ENCODE measurements at places on chromosomes 2 and 18.

GRCh38 chr2:121902171-121902591 lies 146.7 kb downstream of the TSN start:
- no peak for DNase-seq

DNA sequence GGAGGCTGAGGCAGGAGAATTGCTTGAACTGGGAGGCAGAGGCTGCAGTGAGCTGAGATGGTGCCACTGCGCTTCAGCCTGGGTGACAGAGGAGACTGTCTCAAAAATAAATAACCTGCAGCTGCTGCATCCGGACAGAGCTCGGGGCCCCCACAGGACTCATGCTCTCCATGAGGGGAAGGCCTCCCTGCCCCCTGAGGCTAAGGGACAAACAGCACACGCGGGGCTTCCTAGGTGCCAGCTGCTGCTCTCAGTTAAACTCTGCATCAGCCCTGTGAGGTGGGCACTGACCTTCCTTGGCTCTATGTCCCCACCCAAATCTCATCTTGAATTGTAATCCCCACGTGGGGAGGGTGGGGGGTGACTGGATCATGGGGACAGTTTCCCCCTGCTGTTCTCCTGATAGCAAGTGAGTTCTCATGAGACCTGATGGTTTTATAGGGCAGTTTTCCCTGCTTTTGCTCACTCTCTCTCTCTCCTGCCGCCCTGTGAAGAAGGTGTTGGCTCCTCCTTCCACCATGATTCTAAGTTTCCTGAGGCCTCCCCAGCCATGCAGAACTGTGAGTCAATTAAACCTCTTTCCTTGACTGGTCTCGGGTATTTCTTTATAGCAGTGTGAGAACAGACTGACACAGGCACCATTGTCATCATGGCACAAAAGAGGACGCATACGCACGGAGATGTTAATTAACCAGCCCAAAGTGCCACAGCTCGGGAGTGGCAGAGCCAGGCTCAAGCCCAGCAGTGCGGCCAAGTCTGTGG lies 49.9 kb upstream of the TAF1B start:
- no peak for DNase-seq

- DNase-seq = peak; percentile 72
Observed at GRCh38 chr2:174153757-174154680, 94.3 kb downstream of the OLA1 start.

GRCh38 chr2:20222769-20223406 lies 2.0 kb downstream of the SDC1 start:
- DNase-seq = no peak

- DNase-seq = no peak
Observed at GRCh38 chr18:62001396-62001795, 108.6 kb upstream of the RNF152 start.

GRCh38 chr2:53819634-53820033 lies 32.8 kb downstream of the ERLEC1 start:
- no peak for DNase-seq

DNA sequence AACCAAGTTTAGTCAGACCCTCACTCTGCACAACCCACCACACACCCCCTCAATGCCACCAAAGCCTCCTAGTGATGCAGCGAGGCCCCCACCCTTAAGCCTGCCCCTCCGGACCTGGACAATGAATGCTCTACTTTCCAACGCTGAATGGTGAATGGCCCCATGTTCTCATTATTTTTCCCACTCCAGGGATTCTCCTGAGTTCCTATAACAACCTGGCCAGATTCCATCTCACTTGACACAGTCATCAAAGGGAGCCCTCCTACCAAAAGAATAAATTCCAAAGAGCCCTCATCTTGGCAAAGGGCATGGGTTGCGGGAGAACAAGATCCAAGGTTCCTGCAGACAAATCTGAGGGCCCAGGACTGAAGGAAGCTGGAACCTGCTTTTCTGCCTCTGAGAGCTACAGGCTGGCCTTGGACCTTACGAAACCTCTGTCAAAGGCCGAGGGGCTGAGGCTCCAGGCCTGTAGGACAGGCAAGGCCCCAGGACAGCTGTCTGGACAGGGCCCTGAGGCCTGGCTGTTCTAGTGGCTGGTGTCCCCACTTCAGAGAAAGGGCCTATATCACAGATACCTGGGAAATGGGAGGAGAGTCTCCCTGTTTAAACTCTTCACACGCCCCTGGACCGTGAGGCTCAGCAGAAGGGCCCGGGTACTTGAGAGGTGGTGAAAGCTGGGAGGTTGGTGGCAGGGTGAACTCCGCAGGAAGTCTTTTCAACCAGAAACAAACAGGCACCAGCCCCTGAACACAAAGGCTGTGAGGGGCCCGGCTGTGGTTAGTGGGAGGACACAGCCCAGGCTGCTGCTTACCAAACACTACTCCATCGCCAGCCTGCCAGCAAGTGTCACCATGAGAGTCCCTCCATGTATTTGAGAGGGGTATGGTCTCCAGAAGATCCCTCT lies 27.3 kb downstream of the SFXN5 start:
- DNase-seq = no peak

DNA sequence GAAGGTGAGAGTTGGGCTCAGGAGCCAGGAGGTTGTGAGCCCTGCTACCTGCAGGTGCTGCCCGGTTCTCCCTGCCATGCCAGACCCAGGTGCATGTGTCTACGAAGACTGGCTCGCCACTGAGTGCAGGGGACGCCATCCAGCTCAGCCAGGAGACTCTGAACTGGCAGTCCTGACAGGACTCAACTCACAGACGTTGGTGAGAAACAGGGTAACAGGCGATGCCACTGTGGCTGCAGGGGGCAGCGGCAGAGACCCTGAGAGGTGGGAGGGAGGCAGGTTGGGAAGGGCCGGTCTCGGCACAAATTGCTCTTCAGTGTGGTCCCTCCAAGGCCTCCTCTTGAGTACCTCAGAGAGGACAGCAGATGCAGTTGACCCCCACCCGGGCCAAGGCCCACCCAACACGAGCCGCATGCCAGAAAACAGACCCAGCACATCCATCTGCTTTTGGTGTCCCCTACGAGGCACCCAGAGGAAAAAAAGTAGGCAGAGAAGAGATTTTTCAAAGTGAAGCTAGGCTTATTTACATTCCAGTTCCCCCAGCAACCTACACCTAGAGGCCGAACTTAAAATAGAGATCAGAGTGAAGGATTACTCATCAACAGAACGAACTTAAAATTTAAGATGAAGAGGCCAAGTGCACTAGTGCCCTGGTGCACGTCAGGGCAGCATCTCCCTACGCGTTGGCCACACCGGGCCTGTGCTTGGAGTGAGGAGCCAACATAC lies 184.8 kb downstream of the SEPTIN10 start:
- DNase-seq = no peak

DNA sequence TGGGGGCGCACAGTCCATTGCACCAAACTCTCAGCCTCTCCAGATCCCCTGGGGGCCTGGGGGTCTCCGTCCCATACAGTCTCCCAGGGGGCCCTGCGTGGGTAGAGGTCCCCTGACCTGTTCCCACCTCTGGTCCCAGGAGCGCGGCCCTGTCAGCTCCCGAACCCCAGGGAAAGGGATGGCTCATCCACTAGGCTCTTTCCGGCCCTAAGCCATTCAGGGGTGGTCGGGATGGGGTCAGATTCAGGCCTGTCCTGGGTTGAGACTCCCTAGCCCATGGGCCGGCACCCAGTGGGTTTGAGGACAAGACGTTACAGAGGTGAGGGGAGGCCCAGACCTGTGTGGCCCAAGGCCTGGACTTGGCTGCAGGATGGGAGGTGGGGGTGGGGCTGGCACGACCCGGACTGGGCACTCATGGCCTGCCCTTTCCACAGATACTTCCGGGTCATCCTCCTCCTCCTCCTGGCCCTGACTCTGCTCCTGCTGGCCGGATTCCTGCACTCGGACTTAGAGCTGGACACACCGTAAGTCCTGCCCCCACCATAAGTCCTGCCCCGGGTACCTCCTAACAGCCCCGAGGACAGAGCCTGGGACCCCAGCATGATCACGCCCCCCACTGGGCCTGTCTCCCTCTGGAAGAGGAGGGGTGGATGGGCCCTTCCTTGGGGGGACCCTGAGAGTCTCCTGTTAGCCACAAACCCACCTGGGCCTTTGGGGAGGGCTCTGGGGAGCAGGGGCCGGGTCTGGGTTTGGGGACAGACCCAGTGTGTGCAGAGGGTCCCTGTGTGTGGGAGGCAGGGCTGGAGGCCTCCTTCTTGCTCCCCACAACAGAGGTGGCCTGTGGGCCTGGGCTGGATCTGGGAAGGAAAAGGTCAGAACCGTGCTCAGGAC lies 10.1 kb upstream of the NEU4 start:
- no peak for DNase-seq

DNA sequence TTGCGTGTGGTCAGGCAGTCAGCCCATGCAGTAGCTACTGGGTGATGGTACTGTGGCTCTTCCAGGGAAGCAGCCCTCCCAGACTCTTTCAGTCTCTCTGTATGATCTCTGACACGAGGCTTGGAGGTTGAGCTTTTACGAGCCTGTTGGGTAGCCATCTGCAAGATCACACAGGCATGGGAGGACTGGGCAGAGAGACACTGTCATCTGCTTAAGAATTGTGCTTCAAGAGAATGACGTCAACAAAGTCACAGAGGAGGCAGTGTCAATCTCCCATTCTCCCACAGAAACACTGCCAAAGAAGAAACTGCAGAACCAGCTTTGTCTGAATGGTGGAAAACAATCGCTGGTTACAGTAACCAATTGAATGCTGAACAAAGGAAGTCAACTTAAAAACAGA lies 78.4 kb upstream of the MC2R start:
- no peak for DNase-seq

GRCh38 chr2:27356056-27356381 lies 545 bp downstream of the GTF3C2 start:
- DNase-seq = peak; percentile 43

GRCh38 chr2:67471681-67472080 lies 74.5 kb downstream of the ETAA1 start:
- no peak for DNase-seq

- no peak for DNase-seq
Observed at GRCh38 chr18:41853280-41853679, 101.8 kb upstream of the PIK3C3 start.

GRCh38 chr2:84946204-84947009 lies 24.6 kb upstream of the KCMF1 start:
- DNase-seq = no peak

- DNase-seq = no peak
Observed at GRCh38 chr2:136206613-136207012, 88.7 kb upstream of the CXCR4 start.

DNA sequence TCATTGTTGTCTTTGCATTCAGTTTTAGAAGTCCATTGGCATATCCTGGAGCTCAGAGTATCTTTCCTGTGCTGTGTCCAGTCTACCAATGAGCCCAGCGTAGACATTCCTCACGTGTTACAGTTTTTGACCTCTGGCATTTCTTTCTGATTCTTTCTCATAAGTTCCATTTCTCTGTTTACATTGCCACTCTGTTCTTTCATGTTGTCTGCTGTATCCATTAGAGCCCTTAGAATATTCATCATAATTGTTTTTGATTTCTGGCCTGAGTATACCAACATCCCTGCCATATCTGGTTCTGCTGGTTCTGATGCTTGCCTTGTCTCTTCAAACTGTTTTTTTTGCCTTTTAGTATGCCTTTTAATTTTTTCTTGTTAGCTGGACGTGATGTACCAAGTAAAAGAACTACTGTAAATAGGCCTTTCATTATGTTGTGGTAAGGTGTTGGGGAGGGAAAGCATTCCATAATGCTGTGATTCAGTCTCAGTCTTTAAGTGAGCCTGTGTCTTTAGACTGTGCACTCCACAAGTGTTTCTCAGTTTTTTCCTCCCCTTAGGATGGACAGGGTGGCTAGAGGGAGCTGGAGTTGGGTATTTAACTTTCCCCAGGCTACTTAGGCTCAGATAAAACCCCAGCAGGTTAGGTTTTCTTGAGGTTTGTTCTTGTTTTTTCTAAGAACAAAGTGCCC lies 35.6 kb downstream of the CEP192 start:
- DNase-seq = peak; percentile 34

- no peak for DNase-seq
Observed at GRCh38 chr2:174121175-174121574, 127.2 kb downstream of the OLA1 start.

GRCh38 chr18:36410346-36410745 lies 112.8 kb downstream of the FHOD3 start:
- no peak for DNase-seq

GRCh38 chr2:108968619-108969018 lies 20.4 kb downstream of the EDAR start:
- DNase-seq = no peak

- DNase-seq = no peak
Observed at GRCh38 chr2:240300840-240301239, 134.6 kb upstream of the GPC1 start.

- DNase-seq = no peak
Observed at GRCh38 chr2:71513096-71513495, 59.7 kb downstream of the DYSF start.

DNA sequence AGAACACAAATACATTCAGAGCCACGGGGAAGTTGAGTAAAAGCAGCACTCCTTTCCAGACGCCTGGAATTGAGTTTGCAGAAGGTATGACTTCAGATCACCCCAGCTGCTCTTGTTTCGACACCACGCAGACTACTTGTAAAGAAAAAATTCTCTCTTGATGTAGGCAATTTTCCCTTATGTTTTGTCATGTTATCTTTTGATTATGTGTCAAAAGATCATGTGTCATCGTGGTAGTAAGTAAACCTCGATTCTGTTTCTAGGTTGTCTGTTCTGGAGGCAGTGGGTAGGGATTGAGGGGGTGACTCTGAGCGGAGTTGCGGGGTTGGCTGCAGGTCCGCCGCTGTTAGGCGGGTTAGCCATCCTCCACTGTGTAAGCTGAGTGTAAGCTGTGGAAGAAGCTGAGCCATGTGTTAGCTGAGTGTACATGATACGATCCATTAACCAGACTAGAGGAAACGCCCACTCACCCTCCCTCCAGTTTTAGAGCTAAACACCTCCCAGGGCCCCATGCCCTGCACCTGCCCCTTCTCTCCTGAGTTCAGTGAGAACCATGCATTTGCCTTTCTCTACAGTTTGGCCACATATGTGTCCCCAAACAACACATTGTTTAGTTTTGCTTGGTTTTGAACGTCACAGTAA lies 181.8 kb downstream of the SNTG2 start:
- no peak for DNase-seq

GRCh38 chr2:20008703-20009102 lies 3.8 kb downstream of the MATN3 start:
- DNase-seq = no peak

DNA sequence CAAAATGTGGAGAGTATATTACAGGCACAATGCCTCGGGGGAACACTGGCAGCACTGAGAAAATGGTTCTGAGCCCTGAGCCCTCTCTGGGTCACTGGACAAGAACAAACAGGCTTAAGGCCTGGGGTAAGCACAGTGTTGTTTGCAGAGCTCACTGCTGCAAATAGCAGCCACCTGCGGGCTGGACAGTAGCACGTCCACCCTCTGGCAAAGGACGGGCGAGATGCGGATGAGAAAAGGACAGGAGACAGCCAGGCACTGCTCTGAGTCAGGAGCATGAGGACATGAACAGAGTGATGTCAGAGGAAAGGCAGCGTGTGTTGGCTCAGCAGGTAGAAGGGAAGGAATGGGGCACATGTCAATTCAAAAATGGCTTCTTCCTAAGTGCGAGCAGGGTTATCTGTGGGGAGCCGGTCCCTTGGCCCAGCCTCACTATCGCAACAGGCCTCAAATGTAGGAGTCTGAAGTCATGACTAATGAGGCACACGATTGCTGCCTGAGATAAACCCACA lies 25.9 kb upstream of the NEB start:
- DNase-seq = no peak

- DNase-seq = no peak
Observed at GRCh38 chr2:240831594-240832204, 11.7 kb upstream of the KIF1A start.

Measured in fibroblast of gingiva (primary cell).